Activated naive CD4-positive, alpha-beta T cell (primary cell): ENCODE measurements at places on chromosomes 3 and 15.

- DNase-seq, result no peak
Observed at GRCh38 chr3:173618703-173619102, 221.2 kb downstream of the NLGN1 start.

DNA sequence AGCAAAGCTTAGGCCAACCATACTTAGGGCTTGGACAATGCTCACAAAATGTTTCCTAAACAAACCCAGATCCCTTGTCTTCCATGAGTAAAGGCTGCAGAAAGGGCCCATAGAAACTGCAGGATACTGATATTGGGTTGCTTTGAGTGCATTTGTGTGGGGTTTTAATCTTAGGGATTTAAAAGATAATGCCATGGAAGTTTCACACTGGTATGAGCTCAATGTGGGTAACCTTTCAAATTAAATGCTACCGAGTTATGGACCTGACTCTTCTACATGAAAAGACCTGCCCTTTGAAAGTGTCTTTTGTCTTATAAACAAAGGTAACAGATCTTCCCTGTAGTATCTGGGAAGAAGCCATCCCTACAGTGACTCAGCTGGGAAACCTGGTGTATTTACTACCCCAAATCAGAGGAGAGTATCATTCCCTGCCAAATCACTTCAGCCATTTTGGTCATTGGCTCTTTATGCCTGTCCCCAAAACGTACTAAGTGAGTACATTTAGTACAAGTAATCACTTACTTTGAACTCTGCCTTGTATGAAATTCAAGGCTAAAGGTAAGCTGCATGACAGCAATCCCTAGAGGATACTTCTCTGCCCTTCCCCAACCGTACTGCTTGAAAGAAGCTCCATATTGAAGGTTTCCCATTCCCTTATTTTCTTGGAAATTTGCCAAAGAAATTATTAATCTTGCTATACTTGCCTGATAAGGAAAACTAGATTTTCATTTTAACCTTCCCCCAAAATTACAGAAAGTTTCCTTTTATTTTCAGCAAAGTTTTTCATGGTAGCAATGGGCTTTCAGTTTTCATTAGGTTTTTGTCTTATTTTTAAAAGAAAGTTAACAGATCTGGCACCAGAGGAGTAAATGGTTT lies 7.2 kb downstream of the TM4SF1 start:
- no peak for DNase-seq

GRCh38 chr3:46710671-46711295 lies 6.9 kb downstream of the PRSS50 start:
- no peak for DNase-seq

DNA sequence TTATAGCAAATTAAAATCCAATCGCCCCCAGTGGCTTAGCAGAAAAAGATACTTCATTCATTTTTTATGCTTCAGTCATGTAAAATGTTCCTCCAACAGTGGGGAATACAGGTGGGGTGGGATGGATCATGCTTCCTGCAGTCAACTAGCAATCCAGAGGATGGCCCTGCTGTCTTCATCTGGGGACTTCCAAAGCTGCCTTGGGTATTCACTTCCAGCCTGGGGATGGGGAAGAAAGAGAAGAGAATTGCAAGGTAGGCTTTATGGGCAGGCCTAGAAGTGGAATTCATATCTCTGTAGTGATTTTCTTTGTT lies 354.8 kb upstream of the SLCO3A1 start:
- no peak for DNase-seq

DNA sequence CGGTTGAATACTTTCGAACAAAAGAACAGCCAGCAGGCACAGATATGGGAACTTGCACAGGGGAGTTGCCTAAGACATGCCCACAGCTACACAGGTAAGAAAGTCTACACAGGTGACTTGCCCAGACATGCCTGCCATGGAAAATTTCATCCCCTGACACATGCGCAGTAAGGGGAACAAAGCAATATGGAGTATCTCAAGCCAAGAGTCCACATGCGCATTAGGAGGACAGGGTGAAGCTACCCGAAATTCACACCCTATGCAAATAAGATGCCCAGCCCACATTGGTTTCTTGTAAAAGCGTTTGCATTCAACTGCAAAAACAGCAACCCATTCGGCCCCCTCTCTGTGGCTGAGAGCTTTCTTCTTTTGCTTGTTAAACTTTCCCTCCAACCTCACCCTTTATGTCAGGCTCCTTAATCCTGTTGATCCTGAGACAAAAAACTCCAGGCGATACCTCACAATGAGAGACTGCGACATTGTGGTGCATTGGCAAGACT lies 49.3 kb upstream of the TRPM1 start:
- no peak for DNase-seq

GRCh38 chr15:89321521-89322410 lies 12.9 kb downstream of the POLG start:
- no peak for DNase-seq

DNA sequence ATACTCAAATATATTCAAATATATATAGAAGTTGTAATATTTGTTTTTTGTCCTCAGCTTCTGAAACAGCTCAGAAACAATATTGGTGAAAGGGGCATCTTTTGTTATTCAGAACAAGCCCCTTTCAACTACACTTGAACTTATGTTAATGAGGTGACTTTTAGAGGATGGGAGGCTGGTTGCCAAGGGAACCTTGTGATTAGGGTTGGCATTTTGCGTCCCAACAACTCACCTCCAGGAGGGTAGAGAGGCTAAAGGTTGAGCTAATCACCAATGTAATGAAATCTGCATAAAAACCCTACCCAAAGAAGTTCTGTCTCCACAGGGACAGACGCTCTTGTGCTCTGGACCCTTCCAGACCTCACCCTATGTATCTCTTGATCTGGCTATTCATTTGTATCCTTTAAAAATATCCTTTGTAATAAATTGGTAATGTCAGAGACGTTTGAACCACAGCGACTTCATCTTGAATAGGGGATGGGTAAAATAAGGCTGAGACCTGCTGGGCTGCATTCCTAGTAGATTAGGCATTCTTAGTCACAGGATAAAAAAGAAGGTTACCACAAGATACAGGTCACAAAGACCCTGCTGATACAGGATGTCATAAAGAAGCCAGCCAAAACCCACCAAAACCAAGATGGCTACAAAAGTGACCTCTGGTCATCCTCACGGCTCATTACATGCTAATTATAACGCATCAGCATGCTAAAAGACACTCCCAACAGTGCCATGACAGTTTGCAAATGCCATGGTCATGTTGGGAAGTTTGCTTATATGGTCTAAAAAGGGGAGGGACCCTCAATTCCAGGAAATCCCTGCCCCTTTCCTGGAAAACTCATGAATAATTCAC lies 111.1 kb downstream of the FMN1 start:
- no peak for DNase-seq

DNA sequence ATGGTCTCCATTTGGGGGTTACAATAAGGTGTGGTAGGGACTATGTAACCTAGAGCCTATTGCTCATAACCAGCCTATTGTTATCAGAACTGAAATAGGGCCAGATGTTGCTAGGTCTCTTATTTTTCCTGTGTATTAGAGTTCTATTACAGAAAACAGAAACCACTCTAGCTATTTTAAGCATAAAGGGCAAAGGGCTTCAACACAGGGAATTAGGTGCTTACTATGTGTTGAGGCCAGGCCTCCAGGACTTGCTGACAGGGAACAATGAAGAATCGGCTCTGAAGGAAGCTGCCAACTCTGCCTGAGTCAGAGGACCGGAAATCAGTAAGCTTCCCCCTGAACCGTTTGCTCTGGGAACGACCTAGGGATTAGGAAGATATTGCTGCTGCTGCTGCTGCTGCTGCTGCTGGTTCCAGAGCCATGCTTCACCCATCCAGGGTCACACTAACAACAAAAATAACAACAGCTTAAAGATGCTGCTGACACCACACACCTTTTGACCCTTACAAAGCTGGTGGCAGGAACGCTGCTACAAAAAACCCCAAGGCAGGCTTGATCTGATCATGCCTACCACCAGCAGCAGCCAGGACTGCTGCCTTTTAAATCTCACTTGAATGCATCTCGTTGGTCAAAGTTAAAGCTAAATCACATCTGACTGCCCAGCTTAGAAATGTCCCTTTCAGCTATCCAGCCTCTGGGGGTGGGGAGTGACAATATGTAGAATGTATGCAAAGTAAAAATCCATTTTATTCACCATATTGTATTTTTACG lies 276.9 kb upstream of the IL12A start:
- no peak for DNase-seq

GRCh38 chr3:146280864-146281263 lies 30.0 kb upstream of the PLSCR4 start:
- no peak for DNase-seq

- DNase-seq, result no peak
Observed at GRCh38 chr15:33675246-33675645, 293.1 kb upstream of the CHRM5 start.

- no peak for DNase-seq
Observed at GRCh38 chr15:37837276-37837675, 97.2 kb upstream of the TMCO5A start.

GRCh38 chr3:105960381-105960780 lies 91.6 kb upstream of the CBLB start:
- DNase-seq, result no peak

DNA sequence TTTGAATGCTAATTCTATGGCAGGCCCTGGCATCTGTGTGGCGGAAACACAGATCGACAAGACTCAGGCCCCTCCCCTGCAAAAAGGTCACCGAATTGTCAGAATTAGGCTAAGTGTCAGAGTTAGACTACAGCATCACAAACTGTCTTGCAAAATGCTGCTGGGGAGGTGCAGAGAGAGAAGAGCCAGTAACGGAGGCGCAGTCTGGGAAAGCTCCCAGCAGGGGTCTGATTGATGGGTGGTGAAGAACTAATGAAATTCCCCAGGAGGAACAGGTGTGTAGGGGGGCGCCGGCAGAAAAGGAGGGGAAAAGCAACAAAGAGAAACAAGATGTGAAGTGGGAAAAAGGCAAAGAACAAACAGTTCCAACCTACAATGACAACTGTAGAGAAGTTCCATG lies 72.7 kb upstream of the TAMM41 start:
- DNase-seq, result no peak

- no peak for DNase-seq
Observed at GRCh38 chr3:13504161-13504831, 24.2 kb downstream of the HDAC11 start.

DNA sequence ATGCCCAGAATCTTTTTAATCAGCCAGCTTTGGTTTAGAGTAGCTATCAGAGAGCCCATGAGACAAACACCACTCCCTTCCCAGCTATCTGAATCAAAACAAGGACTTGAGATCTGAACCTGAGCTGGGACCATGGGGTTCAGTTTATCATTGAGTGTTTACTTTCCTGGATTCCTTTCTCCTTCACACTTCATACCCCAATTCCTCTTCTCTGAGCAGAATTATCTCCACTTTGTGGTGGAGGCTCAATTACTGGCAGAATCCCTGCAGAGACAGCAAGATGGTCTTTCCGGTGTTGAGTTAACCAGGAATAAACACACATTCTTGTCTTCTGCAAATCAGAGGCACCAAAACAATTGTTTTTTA lies 102.4 kb downstream of the RPL22L1 start:
- no peak for DNase-seq

DNA sequence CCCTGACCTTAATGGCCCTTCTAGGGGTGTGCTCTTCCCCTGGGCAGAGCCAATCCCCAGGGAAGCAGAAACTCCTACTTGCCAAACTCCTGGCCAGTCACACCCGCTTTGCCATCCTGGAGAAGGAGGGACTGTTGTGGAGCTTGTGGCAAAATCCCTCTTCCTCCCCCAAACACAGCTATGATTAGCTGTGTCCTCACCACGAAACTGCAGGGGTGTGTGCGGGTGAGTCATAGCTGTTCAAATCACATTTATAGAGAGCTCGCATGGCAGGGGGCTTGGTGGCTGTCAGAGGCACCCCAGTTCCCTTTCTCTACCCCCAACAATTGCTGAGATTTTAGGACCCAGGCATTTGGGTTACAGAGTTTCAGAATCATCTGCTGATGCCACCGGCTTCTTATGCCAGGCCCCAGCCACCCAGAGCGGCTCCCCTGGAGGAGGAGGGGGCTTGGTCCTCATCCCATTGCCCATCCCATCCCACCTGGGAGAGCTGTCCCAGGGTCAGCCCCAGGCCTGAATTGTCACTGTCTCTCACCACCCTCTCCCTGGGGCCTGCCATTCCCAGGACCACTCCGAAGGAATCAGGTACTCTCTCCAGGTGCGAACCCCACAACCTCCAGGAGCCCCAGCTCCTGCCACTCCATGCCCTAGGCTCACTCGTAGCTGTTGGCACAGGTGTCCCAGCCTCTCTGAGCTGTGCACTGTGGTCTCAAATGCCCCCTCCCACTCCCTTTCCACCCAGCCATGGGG lies 28.8 kb upstream of the MAGEF1 start:
- no peak for DNase-seq

GRCh38 chr15:61057830-61058529 lies 171.1 kb downstream of the RORA start:
- DNase-seq, result no peak

DNA sequence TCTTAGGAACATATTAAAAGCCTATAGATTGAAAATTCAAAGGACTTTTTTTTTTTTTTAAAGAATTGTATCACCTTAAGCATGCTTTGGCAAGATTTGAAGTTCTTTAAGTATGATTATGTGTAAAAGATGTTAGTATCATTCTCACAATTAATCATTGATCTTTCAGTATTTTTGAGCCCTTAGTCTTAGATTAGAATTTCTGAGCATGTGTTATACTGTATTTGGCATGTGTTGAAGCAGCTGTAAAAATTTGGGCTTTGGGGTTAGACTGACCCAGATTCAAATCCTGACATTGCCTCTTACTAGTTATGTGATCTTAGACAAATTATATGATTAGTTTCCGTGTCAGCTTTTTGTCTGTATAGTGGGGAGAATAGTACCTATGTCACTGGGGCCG lies 6.3 kb downstream of the OXSR1 start:
- DNase-seq, result no peak

DNA sequence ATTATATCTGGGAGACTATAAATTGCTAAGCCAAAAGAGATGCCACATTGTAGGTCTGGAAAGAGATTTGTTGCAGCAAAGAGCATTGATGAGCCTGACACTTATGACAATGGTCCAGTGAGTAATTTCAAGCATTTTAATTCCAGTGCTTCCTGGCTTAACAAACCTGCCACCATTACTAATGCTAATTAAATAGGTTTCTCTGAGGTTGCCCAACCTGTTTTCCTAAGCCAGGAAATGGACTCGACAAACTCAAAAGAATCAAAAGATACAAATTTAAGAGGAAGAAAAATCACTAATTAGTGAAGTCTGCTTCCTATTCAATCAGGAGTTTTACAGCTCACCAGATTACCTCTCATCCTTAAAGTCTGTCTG lies 36.7 kb upstream of the CTDSPL start:
- DNase-seq, result no peak
